ENCODE measurements at places on chromosomes 3 and 15.
A peak's percentile ranks its signal among the peaks of the same experiment; 100 is the strongest.

DNA sequence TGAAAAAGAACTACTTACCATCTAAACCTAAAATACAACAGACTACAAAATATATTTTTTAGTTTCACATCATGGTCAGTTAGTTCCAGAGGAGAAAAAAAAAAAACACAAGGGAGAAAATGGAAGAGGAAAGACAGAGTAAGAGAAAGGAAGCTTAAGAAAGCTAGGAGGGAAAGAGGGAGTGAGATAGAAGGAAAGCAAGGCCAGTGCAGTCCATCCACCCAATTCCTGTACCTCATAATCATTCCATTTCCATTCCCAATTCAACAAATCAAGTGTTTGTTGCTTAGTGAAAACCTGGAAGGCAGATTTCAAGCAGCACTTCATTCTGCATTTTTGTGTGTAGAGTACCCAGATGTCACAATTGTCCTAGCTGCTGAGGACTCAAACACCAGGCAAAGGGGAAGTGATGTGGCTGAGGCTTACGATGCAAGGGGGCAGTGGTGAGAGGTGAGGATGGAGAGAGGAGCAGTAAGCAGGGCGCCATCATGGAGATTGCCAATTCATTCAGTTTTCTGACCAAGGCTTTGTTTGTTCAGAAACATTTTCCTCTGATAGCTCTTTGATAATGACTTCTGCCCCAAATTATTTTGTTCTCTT lies 83.6 kb upstream of the GSK3B start:
- peaks cover 18% of the 10 kb centered on the region for H3K4me1 ChIP-seq
- H3K4me3 ChIP-seq = no peak overlapping the region
- peak; percentile 64 for DNase-seq
- H3K36me3 ChIP-seq = no peaks in the 10 kb centered on the region
- H3K27ac ChIP-seq = peak overlapping the region; percentile 50

- DNase-seq = no peak
- H3K27ac ChIP-seq = no peak overlapping the region
- no peak overlapping the region for H3K4me3 ChIP-seq
- no peaks in the 10 kb centered on the region for H3K27me3 ChIP-seq
- H3K36me3 ChIP-seq = no peaks in the 10 kb centered on the region
- H3K4me1 ChIP-seq = peaks cover 9% of the 10 kb centered on the region
Measured at GRCh38 chr15:28022961-28023360, 76.2 kb downstream of the OCA2 start.

DNA sequence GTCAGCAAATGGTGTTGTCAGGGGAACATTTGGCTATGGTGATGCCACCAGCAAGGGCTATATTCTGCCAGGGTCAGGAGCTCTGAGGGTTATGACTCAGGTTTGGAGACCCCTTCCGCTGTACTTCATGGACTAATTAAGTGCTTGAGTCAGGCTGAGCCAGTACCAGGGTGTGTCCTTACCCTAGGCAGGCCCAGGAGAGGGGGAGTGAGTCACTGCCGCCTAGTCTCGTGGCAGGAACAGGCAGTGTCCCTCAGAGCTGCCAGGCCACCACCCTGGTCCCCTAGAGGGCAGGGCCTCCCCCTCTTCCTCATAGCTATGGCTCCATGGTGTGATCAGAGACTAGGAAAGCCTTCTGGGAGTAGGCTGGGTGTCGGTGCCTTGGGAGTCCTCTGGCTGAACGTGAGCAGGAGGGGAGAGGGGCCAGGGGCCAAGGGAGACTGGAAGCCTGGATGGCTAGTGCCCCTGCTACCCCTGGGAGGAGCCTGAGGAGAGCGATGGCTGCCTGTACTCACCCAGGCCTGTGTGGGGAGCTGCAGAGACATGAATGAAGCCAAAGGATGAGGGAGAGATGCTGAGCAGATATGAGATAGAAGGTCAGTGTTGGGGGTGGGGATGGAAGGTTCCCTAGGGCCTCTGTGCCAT lies 10.6 kb downstream of the MAPKAPK3 start:
- peaks cover 55% of the 10 kb centered on the region for H3K4me1 ChIP-seq
- no peaks in the 10 kb centered on the region for H3K27me3 ChIP-seq
- peak overlapping the region; percentile 51 for H3K27ac ChIP-seq
- no peaks in the 10 kb centered on the region for H3K36me3 ChIP-seq

- no peaks in the 10 kb centered on the region for H3K36me3 ChIP-seq
- DNase-seq = no peak
- H3K27me3 ChIP-seq = no peaks in the 10 kb centered on the region
- H3K4me1 ChIP-seq = no peaks in the 10 kb centered on the region
- no peak overlapping the region for H3K27ac ChIP-seq
Measured at GRCh38 chr3:187550446-187550845, 119.7 kb downstream of the SST start.

DNA sequence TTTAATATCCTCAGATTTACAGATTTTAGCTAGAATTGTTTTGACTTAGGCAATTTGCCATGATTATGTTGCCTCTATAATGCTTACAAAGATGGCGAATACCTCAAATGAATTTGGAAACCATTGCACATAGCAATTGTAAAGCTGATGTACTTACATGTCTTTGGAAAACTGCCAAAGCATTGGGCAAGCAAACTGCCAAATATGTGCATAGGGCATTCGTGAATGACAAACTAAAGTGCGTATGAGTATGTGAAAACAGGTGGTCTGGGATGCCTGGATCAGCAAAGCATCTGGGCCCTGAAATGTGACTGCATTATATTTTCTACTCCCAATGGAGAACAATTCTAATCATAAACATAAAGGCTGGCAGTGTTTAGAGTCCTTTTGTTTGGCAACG lies 445.3 kb upstream of the ROBO1 start:
- no peak overlapping the region for H3K27ac ChIP-seq
- H3K27me3 ChIP-seq = no peaks in the 10 kb centered on the region
- H3K4me3 ChIP-seq = no peak overlapping the region
- no peak for DNase-seq
